GM12891 (cell line): ENCODE measurements at places on chromosomes 2 and 18.

DNA sequence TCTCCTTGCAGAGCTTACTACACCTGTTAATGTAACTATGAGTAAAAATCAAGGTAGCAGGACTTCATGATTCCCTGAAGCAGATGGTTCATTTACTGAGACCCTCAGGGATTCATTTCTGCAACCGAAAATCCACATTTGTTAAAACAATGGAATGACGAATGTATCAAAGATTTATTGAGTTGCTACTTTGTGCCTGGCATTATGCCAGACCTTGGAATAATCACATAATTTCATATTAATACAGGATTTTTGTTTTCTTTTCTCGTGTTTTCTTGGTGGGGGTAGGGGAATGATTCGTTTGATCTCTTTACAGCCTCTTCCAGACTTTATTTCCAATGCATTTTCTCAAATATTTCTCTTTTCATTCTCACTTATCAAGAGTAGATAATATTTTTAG lies 8.9 kb upstream of the KIF5C start:
- DNase-seq = no peak

DNA sequence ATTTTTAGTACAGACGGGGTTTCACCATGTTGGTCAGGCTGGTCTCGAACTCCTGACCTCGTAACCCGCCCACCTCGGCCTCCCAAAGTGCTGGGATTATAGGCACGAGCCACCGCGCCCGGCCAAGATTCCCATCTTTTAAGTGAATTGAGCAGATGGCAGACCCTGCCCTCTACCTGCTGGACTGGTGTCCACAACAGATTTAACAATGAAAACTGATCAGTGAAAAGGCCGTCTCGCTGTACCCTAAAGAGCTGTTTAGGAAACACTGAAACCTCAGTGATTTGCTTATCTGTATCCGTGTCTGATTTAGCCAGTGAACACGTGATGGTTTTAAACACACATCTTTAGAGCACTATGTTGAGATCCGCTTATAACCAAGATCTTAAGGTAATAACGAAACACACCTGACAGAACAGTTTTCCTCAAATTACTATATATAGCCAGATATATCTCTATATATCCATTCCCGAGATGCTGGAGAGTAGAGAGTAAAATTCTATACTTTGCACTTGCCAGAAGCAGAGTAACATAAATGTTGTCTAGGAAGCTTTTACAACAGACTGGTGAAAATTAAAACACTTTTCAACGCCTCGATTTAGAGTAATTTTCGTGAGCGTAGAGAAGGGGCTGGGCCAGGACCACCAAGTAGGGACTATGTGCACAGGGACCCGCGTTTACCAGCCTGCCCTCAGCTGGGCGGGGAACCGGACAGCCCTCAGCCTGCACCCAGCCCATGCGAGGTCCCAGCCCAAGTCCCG lies 594 bp downstream of the FAM161A start:
- DNase-seq = peak; percentile 47

- no peak for DNase-seq
These were observed 10.6 kb upstream of the IHH start for GRCh38 chr2:219071131-219071816.

DNA sequence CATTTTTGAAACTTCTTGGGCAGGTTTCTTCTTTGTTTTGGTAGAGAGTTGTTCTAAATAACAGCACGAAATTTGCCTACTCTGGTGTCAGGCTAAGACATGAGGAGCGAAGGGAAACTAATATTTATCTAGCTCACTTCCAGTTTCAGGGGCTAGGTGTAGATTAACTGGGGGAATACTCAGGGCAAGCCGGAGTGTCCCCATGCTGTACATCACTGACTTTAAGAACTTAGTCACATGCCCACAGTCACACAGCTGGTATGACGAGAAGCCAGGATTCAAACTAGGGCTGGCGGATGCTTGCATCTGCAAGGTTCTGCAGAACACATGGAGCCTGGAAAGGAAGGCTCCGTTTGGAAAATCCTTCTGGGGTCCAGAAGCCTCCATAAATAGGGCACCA lies 133.3 kb downstream of the ALPK2 start:
- no peak for DNase-seq

- no peak for DNase-seq
These were observed 2043.3 kb upstream of the PIK3C3 start for GRCh38 chr18:39911716-39912115.

DNA sequence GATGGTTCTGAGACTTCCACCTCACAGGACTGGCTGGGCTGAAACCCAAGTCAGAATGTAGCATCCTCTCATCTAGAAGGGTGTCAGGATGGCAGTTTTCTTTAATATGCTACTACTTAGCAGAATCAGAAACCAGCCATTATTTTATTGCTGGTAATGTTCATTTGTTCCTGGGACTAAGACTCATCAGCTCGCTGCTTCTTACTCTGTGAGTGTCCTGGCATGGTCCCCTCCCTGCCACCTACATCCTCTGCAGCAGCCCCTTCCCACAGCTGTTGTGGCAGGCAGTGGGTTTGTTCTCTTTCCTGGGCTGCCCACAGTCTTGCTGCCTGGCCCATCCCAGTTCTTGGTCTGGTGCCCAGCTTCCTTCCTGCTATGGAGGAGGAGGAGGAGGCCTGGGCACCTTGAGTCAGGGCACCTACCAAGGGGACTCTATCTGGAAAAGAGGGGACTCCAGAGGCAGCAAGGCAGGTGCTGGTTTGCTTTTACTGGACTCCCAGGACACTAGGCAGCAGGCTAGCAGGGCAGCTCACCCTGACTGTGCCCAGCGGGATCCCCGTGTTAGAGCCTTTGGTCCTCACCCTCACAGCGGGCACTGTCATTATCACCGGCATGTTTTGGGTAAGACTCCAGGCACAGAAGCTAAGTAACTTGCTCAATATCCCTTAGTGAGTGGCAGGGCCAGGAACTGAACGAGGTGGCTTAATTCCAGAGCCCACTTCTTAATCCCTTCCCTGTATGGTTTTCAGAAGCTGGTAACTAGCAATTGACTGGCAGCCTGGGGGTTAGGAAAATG lies 62.1 kb downstream of the LRRFIP1 start:
- no peak for DNase-seq

GRCh38 chr18:79600596-79600995 lies 79.0 kb upstream of the CTDP1 start:
- DNase-seq = no peak

- no peak for DNase-seq
These were observed 23.5 kb downstream of the MARCHF4 start for GRCh38 chr2:216348756-216349308.
